ENCODE measurements at places on chromosomes 5 and 9. TPM values are rescaled to one million over a fixed set of nuclear protein-coding genes. Genes with fewer than 3 reads are reported as not detected.

SLC22A4 gene
- 6.2 TPM for polyA plus RNA-seq

TAF11L10 gene
- polyA plus RNA-seq: not detected

RNF130 gene
- polyA plus RNA-seq: 69.1 TPM

PCAT7 gene
- polyA plus RNA-seq: 0.21 TPM

PCDHGA3 gene
- polyA plus RNA-seq: 2.4 TPM

SLC36A2 gene
- polyA plus RNA-seq: 7.4 TPM

PTPN3 gene
- 53.2 TPM for polyA plus RNA-seq

AMBP gene
- polyA plus RNA-seq: 0.95 TPM

NSD1 gene
- polyA plus RNA-seq: 58.4 TPM

PGGT1B gene
- 39.9 TPM for polyA plus RNA-seq

ACTBL2 gene
- polyA plus RNA-seq: not detected

SEC24A gene
- 22.1 TPM for polyA plus RNA-seq

All from right renal cortex interstitium (tissue), 3 donors.